ENCODE measurements at places on chromosomes 11 and 22. TPM values are rescaled to one million over a fixed set of nuclear protein-coding genes. Genes with fewer than 3 reads are reported as not detected.
A peak's percentile ranks its signal among the peaks of the same experiment; 100 is the strongest.

DNA sequence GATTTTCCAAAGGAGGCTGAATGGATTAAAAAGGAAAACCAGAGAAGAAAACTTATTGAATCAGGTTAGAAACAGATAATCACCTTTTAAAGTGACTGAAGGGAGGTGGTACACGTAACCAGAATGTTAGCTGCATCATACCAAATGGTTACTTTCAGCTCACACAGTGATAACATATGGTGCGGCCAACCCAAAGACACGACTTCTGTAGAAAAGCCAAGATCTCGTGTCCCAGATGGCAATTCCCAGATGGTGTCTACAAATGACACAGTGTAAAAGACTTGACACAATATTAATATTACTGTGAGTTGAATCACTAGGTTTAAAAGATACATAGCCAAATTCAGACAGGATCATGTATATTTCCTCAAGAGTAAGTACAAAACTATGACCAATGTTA lies 5.2 kb downstream of the PPP2R1B start:
- no peak for DNase-seq
- H3K4me1 ChIP-seq, result peaks cover 51% of the 10 kb centered on the region
- peaks cover 49% of the 10 kb centered on the region for H3K36me3 ChIP-seq

DNA sequence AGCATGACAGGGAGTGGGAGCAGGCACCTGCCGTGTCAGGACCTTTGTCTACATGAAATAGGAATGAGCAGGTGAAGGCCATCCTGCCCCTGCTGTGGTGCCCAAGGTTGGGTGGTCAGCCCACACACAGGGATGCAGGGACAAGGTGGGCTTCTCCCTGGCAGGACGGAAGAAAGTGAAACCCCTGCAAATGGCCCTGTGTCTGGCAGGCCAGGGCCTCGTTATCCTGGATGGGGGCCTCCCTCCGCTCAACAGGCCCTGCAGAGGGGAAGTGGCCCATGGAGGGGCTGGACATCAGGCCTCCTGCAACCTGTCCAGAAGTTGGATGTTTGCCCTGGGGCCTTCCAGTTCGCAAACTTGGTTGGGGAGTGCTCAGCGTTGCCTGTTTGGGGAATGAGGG lies 14.9 kb downstream of the TOB2 start:
- peaks cover 67% of the 10 kb centered on the region for H3K36me3 ChIP-seq
- no peak overlapping the region for H3K4me3 ChIP-seq
- no peak overlapping the region for H3K27ac ChIP-seq
- peaks cover 15% of the 10 kb centered on the region for H3K4me1 ChIP-seq
- DNase-seq, result no peak

DNA sequence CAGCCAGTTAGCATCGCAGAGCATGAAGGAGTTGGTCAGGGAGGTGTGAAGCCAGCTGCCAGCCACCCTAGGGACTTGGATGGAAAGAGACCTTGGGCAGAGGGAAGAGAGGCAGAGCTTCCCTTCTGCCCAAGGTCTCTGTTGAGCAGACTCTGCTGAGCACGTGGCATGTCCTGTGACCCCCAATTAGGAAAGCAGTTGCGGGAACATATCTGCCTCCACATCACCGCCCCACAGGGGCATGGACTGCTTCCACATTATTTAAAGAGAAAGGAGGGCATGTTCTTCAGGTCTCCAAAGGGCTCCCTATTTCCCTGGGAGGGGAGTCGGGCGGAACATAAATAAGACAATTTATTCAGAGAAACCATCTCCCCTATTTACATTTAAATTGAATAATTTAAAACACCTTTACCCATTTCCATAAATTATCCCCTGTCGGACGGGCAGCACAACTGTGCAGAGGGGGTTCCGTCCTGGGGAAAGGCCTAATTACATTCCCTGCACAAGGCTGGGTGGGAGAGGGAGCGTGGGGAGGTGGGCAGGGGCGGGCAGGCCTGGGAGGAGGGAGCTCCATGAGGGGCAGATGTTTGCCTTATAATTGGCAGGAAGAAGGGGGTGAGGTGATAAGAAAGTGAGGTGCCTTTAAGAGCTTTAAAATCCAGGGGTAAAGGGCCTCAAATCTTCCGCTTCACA lies 88.8 kb upstream of the THY1 start:
- no peaks in the 10 kb centered on the region for H3K4me1 ChIP-seq
- DNase-seq, result no peak
- no peaks in the 10 kb centered on the region for H3K36me3 ChIP-seq
- H3K4me3 ChIP-seq, result no peak overlapping the region

APOBEC3F gene
- 2.8 TPM for total RNA-seq

GRCh38 chr11:86931548-86932258 lies 23.5 kb downstream of the FZD4 start:
- H3K36me3 ChIP-seq, result no peaks in the 10 kb centered on the region
- no peak overlapping the region for H3K4me3 ChIP-seq
- H3K27me3 ChIP-seq, result no peaks in the 10 kb centered on the region
- peak overlapping the region; percentile 18 for H3K27ac ChIP-seq

DNA sequence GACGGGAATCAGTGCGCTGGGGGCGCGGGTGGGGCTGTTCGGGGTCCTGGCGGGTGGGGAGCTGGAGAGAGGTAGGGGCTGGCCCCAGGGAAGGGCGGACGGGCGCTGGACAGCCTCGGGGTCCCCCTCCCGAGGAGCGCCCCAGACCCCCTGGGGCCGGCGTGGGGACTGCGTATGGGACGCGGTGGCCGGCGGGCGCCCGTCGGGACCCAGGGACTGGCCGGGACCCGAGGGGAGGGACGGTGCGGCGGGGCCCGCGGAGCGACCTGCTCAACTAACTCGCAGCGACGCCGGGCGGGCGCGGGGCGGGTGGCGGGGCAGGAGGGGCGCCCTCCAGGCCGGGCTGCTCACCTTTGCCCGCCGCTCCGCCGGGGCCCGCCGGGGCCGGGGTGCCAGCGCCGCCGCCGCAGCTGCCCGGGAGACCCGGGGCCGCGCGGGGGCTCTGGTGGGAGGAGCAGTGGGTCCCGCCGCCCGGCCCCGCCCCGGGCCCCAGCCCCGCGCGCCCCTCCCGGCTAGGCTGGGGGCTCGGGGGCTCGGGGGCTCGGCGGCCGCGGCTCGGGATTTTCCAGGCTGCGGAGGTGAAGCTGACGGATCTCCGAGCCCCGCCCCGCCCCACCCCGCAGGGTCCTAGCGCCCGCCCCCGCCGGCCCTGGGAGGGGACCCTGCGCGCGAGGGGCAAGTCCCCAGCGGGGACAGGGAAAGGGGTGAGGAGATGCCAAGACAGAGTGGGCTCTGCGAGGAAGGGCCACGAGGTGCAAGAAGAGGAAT lies 12.3 kb downstream of the STARD10 start:
- peaks cover 84% of the 10 kb centered on the region for H3K4me1 ChIP-seq
- H3K4me3 ChIP-seq, result peak overlapping the region; percentile 79
- DNase-seq, result peak; percentile 88
- H3K27me3 ChIP-seq, result no peaks in the 10 kb centered on the region

- no peaks in the 10 kb centered on the region for H3K27me3 ChIP-seq
- H3K27ac ChIP-seq, result peak overlapping the region; percentile 83
- no peaks in the 10 kb centered on the region for H3K36me3 ChIP-seq
- peak; percentile 91 for DNase-seq
- no peak overlapping the region for H3K4me3 ChIP-seq
- H3K4me1 ChIP-seq, result peaks cover 35% of the 10 kb centered on the region
Measured at GRCh38 chr11:34825670-34826383, 90.4 kb downstream of the APIP start.

MGAT3 gene
- total RNA-seq, result 3.9 TPM

GRCh38 chr11:6191742-6192141 lies 7.3 kb upstream of the OR52W1 start:
- DNase-seq, result no peak
- no peaks in the 10 kb centered on the region for H3K36me3 ChIP-seq
- no peaks in the 10 kb centered on the region for H3K27me3 ChIP-seq

DNA sequence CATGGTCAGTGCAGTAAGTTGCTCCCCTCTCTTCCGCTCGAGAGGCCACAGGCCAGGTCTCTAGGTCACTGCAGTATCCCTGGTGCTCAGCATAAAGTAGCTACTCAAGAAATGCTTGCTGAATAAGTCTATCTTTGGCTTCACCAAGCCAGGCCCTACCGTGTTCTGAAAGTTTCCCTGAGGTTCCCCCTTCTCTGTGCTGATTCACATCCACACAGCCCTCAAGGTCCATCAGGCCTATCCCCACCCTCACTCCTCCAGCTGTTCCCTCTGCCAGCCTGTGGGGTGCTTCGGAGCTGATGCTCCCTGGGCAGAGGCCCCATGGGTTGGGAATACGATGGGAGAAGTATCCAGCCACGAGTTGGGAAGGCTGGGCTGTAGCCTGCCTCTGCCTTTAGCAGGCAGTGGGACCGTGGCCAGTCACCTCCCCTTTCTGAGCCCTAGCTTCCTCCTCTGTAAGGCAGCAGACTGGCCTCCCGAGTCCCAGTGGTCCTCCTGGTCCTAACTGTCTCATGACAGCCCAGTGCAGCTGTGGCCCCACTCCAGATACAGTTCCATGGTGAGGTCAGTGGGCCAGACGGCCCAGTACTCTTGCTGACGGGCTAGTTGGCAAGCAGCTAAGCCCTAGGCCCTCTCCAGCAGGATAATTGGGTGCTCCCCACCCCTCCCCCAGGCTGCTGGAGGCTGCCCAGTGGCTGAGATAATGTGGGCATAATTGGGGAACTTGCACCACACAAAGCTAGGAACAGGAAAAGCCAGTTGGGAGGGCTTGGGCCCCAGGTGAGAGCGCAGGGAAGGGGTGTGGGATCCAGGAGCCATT lies 48.2 kb downstream of the NECTIN1 start:
- peak; percentile 78 for DNase-seq
- peaks cover 26% of the 10 kb centered on the region for H3K36me3 ChIP-seq
- peaks cover 40% of the 10 kb centered on the region for H3K4me1 ChIP-seq
- peak overlapping the region; percentile 11 for H3K27ac ChIP-seq

TBX1 gene
- total RNA-seq, result not detected

TRPM5 gene
- total RNA-seq, result 0.43 TPM

- H3K4me1 ChIP-seq, result peaks cover 95% of the 10 kb centered on the region
- H3K36me3 ChIP-seq, result no peaks in the 10 kb centered on the region
- H3K4me3 ChIP-seq, result no peak overlapping the region
- peak overlapping the region; percentile 15 for H3K27ac ChIP-seq
Measured at GRCh38 chr11:68012843-68013610, 2.9 kb downstream of the ALDH3B1 start.

- H3K27ac ChIP-seq, result no peak overlapping the region
- H3K4me3 ChIP-seq, result no peak overlapping the region
- no peaks in the 10 kb centered on the region for H3K36me3 ChIP-seq
Measured at GRCh38 chr11:57650739-57651090, 1.0 kb upstream of the YPEL4 start.

DNA sequence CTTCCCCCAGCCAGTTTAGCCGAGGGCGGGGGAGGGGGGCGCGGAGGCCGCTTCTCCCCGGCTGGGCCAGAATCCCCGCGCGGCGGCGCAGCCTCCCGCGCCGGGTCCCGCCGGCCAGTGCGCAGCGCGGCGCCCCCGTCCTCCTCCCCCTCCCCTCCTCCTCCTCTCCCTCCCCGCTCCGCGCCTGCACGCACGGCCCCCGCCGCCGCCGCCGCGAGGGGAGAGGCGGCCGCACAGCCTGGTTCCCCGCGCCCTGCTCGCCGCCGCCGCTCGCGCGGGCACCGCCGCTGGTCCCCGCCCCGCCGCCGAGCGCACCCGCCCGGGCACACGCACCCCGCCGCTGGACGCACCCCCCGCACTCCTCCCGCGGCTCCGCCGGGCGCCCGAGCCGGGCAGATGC lies at the start of gene FLRT1:
FLRT1 (plus strand) TSS at position 356 of the 400 bp plus-strand sequence. CDS start 80,337 bp downstream, outside the sequence.
- H3K27ac ChIP-seq, result peak within 1 kb of the TSS; percentile 20

GRCh38 chr11:77471558-77472193 lies 2.2 kb downstream of the PAK1 start:
- H3K4me3 ChIP-seq, result peak overlapping the region; percentile 72
- H3K27ac ChIP-seq, result peak overlapping the region; percentile 93
- H3K4me1 ChIP-seq, result peaks cover 22% of the 10 kb centered on the region
- H3K27me3 ChIP-seq, result no peaks in the 10 kb centered on the region
- no peaks in the 10 kb centered on the region for H3K36me3 ChIP-seq
- DNase-seq, result peak; percentile 94

- peaks cover 10% of the 10 kb centered on the region for H3K36me3 ChIP-seq
- H3K27me3 ChIP-seq, result no peaks in the 10 kb centered on the region
Measured at GRCh38 chr11:69153661-69154060, 2.1 kb upstream of the SMIM38 start.

DNA sequence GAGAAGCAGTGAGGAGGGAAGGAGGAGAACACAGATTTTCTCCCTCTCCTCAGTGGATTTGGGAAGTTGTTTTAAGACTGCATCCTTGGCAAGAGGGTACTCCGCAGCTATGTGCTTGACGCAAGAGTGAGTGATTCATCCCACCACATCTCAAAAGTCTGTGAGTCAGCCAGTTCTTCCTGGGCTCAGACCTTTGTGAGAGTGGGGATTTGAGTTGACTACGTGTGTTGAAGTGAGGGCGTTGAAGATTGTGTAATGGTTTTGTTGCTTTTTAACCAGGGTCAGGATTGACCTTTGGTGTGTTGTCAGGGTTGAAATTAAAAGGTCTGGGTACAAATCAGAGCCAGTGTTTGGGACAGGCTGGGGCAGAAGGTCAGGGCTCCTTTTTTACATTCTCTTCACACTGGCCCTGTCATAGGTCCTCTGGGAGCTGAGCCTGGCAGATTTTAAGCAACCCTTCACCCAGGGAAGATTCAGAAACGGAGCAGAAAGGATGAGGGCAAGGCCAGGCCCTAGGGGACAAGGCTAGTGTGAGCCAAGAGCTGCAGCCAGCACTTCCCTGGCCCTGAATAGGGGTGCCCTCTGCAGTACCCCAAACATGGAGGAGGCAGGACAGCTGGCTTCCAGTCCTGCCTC lies 4.2 kb upstream of the C11orf86 start:
- H3K4me1 ChIP-seq, result peaks cover 3% of the 10 kb centered on the region
- H3K4me3 ChIP-seq, result no peak overlapping the region
- H3K27me3 ChIP-seq, result no peaks in the 10 kb centered on the region
- H3K27ac ChIP-seq, result peak overlapping the region; percentile 47
- DNase-seq, result peak; percentile 18
- H3K36me3 ChIP-seq, result no peaks in the 10 kb centered on the region

DNA sequence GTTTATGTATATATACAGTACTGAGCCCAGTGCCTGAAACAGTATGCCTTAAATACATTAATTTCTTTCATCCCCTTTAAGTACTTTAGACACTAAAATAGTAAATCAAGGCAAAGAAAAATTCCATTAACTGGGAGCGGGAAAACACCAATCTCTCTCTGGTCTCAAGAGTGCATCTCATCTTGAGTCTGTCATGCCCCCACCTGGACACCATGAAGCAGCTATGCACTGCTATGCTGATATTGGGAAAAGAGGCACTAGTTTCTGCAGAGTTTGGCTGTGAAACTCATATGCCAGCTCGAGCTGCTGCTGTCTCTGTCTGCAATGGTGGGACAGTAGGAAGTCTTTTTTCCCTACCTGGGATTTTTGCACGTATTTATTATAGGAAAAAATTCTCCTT lies 754.4 kb upstream of the RAG2 start:
- no peaks in the 10 kb centered on the region for H3K36me3 ChIP-seq
- H3K4me3 ChIP-seq, result no peak overlapping the region
- no peak for DNase-seq
- H3K27ac ChIP-seq, result no peak overlapping the region
- no peaks in the 10 kb centered on the region for H3K27me3 ChIP-seq
- no peaks in the 10 kb centered on the region for H3K4me1 ChIP-seq

GRCh38 chr11:17544181-17544622 lies at the start of gene USH1C:
Gene USH1C (minus strand): TSS chr11:17544416. CDS start chr11:17544307, 109 bp downstream.
- DNase-seq, result peak; percentile 81
- peaks cover 57% of the 10 kb centered on the region for H3K27me3 ChIP-seq
- no peaks in the 10 kb centered on the region for H3K36me3 ChIP-seq
- peak within 1 kb of the TSS; percentile 69 for H3K27ac ChIP-seq
- peaks cover 9% of the 10 kb centered on the region for H3K4me1 ChIP-seq
